ENCODE measurements at places on chromosomes 2 and 18.

- DNase-seq: peak; percentile 50
These were observed 83.2 kb downstream of the BCL2 start for GRCh38 chr18:63236406-63236805.

GRCh38 chr2:9838391-9838790, 4.9 kb upstream of the TAF1B start:
- no peak for DNase-seq

DNA sequence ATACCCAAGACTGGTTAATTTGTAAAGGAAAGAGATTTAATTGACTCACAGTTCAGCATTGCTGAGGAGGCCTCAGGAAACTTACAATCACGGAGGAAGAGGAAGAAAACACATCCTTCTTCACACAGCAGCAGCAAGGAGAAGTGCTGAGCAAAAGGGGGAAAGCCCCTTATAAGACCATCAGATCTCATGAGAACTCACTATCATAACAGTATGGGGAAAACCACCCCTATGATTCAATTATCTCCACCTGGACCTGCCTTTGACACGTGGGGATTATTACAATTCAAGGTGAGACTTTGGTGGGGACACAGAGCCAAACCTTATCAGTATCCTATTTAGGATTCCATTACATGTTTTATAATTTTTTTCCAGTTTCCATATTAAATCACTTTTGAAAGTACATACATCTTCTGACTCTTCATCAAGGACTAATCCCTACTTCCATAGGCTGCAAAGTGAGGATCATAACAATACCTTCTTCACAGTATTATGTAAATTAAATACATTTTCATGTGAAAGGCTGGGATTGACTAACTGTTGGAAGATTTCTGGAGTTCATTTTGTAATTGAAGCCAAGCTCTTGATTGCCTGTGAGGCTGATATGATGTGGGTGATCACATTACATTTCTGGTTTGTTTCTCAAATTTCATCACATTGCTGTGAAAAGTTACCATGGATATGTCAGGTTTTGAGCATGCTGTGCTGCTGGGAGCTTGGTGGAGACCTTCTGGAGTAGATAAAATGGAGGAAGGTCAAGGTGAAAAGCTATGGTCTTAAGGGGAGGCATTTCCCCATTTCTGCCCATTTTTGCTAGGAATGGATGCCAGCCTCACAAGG, 31.7 kb upstream of the CERS6 start:
- no peak for DNase-seq

GRCh38 chr18:67508146-67508545, 8.4 kb downstream of the DSEL start:
- no peak for DNase-seq

DNA sequence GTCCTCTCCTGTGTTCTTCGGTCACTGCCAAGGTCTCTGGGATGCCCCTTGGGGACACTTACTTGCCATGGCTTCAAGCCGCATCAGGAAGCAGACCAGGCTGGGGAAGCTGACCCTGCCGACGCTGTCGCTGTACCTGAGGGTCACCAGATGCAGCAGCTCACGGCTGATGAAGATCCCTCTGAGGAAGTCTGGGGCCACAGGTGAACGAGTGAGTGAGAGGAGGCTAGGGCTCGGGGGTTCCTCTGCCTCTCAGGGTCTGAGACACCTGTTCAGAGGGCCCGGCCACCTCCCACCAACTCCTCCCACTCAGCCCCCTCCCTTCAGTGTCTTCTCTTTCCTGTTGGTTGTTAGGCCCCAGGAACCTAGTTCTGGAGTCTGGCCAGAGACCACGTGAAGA, 74.9 kb downstream of the CAPN13 start:
- no peak for DNase-seq

DNA sequence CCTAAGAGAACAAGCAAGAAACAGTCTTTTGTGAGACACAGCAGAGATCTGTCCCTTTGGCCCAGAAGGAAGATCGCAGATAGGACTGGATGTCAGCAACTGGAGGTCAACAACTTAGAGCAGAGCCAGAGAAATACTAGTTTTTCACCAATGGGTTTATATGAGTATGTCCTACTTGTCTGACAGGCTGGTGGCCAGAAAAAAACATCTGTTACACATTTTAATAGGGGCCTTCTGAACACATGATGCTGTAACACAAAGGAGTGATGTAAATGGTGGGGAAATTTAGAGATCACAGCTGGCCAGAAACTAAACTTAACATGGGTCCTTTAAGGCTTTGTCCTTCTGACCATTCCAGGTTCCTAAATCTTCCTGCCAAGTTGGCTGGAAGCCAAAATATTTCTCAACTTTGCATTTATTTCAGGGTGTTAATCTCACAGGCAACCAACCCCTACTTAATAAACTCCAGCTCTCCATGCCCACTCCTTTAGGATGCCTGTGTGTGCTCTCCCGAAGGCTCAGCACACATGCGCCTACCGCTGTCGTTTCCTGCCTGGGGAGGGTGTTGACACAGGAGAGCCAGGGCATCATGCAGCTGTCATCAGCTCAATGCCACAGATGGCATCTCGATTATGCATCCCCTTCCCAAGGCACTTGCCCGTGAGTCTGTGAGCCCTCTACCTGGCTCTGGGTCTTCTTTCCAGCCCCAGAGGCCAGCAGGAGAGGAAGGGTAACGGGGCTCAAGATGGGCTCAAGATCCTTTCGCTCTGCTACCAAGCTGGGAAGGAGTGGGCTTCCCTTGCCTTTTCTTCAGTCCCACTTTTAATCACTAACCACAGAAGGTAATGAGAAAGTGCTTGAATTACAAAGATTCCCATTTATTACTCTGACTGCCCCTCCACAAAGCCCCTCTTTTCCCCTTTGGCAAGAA, 252.5 kb downstream of the ETAA1 start:
- DNase-seq: no peak
